Glomerular endothelial cell (primary cell): ENCODE measurements at places on chromosomes 6 and 20.
A peak's percentile ranks its signal among the peaks of the same experiment; 100 is the strongest.

DNA sequence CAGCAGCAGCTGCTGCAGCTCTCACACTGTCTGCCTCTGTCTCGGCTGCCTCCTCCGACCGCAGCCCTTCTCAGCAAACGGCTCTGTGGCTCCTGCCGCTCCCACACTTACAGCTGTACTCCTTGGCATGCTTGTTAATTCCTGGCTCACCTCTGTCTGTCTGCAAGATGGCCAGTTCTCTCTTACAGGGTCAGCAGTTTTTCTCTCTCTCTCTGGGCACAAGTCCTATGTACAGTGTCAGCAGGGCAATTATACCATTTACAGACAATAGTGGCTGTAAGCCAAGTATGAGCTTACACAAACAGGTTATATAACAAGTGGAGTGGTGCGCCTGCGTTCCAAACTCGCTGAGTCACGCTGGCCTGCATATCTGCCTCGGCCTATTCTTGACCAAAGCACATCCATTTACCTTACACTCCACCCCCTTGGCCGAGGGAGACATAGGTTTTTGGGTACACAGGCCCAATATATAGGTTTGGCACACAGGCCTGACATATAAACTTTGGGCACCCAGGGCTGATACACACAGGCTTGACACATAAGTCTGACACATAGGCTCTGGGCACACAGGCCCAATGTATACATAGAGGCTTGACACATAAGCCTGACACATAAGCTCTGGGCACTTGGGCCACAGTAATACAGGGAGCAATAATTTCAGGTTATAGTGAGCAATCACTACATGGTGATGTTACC, 4.4 kb downstream of the ZKSCAN3 start:
- peak; percentile 31 for DNase-seq

- no peak for DNase-seq
These were observed 10.9 kb upstream of the GCM1 start for GRCh38 chr6:53159558-53159957.

DNA sequence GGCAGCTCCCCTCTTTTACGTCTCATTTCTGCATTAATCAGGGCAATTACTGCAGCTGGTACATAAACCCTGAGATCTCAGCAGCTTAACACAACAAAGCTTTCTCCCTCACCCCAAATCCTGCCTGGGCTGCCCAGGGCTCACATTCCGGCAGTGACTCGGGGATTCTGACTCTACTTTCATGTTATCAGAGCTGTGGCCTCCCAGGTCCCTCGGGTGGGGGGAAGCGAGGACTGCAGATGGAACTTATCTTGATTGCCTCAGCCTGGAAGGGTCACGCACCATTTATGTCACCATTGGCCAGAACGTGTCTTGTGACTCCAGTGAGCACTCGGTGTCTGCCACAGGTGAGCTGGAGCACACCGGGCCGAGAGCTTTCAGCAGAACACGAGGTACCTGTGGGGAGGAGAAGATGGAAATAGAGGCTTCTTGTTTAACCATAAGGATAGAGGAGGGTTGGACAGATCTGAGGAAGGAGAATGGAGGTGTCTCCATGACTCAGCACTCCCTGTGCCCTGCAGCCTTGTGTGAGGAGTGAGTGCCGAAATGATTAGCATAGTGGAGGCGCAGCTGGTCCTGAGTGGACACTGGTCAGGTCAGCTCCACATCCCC, 88.5 kb upstream of the EXOC2 start:
- no peak for DNase-seq

DNA sequence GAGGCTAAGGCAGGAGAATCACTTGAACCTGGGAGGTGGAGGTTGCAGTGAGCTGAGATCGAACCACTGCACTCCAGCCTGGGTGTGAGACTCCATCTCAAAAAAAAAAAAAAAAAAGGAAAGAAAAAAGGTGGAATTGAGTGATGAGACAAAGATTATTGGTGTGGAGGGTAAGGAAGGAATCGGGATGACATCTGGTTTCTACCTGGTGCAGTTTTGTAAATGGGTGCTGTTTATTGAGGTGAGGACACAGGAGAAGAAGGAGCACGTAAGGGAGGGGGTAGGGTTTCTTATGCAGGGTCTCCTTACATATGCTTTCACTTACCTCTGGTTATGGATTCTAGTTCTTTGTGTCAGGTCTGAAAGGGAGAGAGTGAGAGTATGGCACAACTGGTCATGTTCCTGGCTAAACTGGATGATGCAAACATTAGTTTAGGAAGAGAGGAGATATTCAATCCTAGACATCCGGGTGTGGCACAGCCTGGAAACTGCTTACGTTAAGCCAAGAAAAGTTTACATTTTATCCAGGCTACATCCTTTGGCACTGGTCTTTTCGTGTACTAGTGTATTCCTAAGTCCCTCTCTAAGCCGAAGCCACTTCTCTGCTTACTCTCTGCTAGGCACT, 5.4 kb downstream of the RALY start:
- DNase-seq: no peak

GRCh38 chr6:139508576-139508975, 134.1 kb upstream of the CITED2 start:
- DNase-seq: no peak

DNA sequence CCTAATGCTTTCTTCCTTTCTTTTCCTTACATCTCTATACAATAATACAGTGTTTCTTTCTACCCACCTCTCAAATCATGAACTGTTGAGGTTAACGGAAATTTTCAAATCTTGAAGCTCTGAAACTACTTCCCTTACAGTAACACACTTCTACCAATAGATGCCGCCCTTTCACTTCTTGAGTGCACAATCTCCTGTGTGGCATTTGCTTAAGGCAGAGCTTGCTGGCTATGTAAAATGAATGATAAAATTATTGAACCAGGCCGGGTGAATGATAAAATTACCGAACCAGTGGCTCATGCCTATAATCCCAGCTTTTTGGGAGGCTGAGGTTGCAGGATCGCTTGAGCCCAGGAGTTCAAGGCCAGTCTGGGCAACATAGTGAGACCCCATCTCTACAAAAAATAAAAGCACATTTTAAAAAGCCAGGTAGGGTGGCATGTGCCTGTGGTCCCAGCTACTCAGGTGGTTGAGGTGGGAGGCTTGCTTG, 56.8 kb downstream of the KCNS1 start:
- no peak for DNase-seq

GRCh38 chr6:8940356-8940755, 505.0 kb upstream of the SLC35B3 start:
- DNase-seq: no peak

DNA sequence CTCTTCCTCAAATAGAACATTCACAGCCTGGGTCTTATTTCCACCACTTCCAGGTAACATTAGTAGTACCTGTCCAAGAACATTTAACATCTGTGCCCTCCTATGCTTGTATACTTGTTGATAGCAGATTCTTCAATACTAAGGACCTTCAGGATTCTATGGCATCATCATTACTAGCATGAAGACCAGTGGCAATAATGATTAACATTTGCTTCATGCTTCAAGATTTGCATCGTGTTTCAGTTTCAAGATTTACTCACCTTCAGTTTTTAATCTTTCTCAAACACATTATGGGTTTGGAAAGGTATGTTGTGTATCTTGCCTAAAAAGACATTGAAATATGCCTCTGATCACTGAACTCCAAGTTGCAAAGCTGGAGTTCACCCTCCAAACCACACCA, 412.8 kb upstream of the NRSN1 start:
- no peak for DNase-seq

DNA sequence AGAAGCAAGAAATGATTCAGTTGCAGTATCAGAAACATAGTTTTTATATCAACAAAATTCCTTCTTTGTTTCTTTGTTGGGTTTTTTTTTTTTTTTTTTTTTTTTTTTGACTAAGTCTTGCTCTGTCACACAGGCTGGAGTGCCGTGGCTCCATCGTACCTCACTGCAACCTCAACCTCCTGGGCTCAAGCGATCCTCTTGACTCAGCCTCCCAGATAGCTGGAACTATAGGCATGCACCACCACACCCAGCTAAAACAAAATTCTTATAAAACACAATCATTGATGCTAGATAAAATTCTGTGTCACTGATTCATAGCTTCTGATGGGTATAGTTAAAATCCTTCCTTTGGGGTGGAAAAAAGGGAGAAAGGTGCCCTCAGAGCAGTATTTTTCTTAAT, 110.3 kb upstream of the TNFAIP3 start:
- DNase-seq: no peak

DNA sequence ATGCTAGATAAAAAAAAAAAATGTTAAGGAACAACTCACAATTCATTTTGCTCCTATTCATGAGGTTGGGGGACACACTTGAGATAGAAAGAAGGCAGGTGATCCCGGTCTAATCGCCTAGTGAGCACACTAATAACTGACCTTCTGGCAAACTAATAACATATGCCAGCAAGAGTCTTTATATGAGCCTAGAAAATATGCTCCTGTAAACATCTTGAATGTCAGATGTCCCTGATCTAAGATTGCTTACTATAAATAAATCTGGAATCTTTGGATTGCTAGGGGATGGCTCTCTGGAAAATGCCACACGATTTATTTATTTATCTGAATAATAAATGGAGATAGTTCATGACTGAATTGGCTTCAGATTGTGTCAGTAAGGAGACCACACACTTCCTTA, 821.9 kb downstream of the GRIK2 start:
- no peak for DNase-seq

DNA sequence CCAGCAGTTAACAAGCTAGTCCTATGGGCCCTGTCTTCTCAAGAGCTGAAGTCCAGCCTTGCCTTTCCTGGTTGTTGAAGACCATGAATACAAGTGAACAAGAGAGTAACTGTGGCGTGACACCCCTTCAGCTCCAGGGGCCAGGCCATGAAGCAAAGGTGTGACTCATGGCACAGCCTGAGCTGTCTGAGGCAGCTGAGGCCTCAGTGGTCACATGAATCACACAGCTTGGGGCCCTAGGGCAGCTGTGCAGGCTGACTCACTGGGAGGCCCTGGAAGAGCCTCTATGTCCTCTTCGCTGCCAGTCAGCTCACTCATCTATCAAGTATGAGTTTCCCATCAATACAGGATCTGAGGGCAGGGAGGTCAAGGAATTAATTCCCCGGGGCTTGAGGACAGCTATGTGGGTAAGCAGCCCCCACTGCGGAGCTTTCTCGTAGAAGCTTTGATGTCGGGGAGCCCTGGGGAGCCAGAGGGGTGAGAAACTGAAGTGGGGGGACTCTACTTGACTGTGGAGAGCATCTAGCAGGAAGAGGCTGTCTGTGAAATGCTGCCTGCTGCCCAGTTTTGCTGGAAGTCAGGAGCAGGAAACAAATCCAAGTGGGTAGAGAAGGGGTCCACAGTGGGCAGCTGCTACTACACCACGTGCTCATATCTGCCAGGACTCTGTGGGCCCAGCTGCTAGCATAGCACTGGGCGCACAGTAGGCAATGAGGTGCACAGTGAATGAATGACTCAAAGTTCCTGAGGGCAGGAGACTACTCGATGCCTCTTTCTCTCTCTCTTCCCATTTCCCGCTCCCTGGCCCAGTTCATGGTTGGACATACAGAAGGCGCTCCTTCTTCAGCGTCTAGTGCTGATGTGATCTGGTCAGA, 13.7 kb upstream of the FAM83C start:
- DNase-seq: peak; percentile 86

DNA sequence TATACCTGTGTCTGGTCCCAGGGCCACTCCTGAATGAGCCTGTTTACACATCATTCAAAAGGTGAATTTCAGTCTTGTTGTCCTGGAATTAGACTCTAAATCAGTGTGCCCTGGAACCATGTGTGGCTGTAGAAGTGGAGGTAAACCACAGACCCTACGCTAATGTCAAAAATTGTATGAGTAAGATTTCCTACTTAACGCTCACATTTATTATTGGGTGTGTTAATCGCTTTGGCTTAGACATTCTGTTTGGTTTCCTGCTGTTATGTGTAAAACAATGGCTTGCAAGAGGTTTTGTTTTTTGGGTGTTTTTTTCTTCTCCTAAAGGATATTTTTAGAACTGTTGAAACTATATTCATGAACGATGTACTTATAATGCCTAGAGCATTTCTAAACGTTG, 19.3 kb downstream of the PLCB1 start:
- DNase-seq: no peak

- DNase-seq: no peak
These were observed 113.9 kb downstream of the ELOVL4 start for GRCh38 chr6:79833264-79833963.

GRCh38 chr6:4780360-4780812, 4.2 kb downstream of the CDYL start:
- DNase-seq: no peak

DNA sequence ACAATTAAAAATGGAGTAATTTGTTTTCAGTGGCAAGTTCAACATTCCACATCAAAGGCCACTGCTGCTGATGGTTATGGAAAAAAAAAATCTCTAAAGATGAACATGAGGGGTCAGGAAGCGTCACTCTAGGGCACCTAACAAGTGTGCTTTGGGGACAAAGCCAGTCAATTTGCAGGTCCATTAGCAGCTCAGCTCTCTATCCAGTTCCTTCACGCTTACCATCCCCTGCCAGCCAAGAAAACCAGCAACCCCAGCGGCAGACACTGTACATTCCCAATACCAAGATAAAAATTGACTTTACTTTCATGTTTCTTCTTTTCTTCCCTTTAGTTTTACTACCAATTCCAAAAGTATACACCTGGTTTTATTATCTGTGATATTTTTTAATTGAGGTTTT, 10.1 kb downstream of the RFX6 start:
- DNase-seq: no peak

DNA sequence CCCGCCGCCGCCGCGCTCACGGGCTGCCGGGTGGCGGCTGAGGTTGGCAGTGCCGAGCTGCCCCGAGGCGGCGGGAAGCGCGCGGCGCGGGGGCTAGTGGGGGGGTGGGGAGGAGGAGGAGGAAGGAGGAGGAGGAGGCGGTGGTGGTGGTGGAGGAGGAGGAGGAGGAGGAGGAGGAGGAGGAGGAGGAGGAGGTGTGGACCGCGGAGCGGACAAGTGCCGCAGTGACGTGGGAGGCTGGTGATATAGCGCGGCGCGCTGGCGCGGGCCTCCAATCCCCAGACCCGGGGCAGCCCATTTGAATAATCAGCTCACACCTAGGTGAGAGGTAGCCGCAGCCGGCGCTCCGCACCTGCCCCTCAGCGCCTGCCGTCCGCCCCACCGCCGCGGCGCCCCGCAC, at the start of gene FOXA2:
Gene FOXA2, minus strand, starts transcription at position 51 of the 400 bp plus-strand sequence. CDS start 294 bp downstream, outside the sequence.
- no peak for DNase-seq

DNA sequence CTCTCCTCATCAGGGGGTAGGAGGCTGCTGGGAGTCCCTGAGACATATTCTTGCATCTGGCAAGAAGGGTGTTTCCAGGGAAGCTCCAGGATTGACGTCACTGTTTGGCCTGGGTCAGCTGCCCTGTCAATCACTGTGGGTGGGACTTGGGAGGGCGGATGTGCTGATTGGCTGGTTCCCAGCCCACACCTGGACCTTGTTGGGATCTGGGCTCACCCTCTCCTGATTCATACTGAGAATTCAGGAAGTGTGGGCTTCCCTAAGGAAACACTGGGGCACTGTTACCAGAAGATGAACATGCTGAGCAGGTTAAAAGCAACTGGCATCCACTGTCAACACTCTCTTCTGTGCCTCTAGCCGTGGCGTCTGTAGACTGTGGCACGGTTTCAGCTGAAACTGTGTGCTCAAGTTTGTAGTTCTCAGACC, 36.5 kb downstream of the CDH26 start:
- DNase-seq: no peak

- no peak for DNase-seq
These were observed 27.0 kb downstream of the SNAI1 start for GRCh38 chr20:50009521-50010454.
